Hematopoietic multipotent progenitor cell treated with erythropoietin and hydrocortisone succinate and interleukin-3 and kit ligand, for 15 days (in vitro differentiated cells): ENCODE measurements at places on chromosomes 5 and 9.
A peak's percentile ranks its signal among the peaks of the same experiment; 100 is the strongest.

GRCh38 chr5:83551821-83552220 is 80.3 kb downstream of the VCAN start:
- DNase-seq, result no peak

- DNase-seq, result no peak
Measured at GRCh38 chr9:5617749-5618148, 11.2 kb upstream of the RIC1 start.

GRCh38 chr9:682633-683508 is 158.6 kb upstream of the DMRT1 start:
- no peak for DNase-seq

- DNase-seq, result no peak
Measured at GRCh38 chr5:194102-194501, 2.8 kb downstream of the LRRC14B start.

GRCh38 chr5:103774721-103775120 is 212.1 kb upstream of the NUDT12 start:
- DNase-seq, result no peak

DNA sequence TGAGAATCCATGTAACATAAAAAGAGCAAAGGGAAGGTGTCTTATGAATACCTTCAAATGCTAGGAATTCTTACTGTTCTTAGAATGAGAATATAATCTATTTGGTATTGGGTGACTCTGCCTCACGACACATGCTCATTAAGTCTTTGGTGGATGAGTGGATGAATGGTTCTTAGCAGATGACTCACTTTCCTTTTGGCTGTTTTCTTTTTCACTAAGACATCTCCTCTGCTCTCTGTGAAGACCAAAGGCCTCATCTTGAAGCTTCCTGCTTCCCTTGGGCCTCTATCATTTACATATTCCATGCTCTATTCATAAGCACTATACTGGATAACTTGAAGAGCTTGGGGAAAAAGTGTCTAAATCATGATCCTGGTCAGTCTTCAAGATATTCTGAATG is 468.1 kb downstream of the SPATA31D1 start:
- no peak for DNase-seq

GRCh38 chr9:68492806-68493205 is 47.9 kb downstream of the TMEM252 start:
- DNase-seq, result no peak

DNA sequence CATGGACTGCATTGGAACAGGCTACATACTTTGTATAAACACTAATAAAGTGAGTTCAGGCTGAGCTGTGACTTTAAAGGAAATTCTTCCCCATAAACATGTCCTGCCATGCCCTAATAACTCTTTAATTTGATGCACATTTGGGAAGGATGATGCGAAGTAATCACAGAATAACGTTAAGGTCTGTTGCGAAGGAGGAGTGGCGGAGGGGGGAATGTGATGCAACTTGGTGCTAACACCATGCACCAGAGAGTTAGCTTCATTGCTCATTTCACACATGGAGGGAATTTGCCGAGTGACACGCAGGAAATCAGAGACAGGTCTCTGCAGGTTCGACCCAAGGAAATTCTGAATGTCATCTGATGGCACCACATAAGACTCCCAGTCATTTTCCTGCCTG is 32.9 kb downstream of the SLIT3 start:
- DNase-seq, result no peak

DNA sequence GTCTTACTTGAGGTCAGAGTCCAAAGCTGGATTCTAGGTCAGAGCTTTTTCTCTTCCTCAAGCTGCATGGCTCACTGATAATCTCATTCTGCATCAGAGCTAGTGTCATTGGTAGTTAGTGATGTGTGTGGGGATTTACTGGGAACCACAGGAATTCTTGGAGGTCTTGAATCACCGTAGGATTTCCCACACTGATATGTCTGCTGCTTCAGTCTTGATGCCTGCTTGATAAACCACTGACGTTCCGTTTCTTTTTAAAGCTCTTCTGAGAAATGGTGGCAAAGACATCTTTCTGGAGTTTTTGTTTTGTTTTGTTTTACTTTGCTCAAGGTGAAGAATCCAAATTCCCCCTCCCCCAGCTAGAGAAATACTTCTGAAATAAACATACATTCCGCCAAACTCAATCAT is 1.2 kb upstream of the GARIN3 start:
- no peak for DNase-seq

DNA sequence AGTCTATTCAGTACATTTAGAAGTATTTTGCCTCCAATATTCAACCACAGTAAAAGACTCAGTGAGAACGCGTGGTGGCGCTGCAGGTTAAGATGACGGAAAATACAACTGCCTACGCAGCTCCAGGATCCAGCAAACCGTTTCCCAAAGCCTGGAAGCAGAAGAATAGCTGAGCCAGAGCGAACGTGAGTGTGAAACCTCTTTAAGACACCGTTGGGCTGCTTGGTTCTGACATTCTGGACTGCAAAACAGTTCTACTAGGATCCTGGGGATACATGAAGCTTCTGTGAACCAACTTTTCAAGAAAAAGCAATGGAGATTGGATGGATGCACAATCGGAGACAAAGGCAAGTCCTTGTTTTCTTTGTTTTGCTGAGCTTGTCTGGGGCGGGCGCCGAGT is at the start of gene PCDHB16:
Gene PCDHB16 (plus strand): TSS at position 140 of the 400 bp plus-strand sequence. CDS start 173 bp downstream, at position 313.
- no peak for DNase-seq

DNA sequence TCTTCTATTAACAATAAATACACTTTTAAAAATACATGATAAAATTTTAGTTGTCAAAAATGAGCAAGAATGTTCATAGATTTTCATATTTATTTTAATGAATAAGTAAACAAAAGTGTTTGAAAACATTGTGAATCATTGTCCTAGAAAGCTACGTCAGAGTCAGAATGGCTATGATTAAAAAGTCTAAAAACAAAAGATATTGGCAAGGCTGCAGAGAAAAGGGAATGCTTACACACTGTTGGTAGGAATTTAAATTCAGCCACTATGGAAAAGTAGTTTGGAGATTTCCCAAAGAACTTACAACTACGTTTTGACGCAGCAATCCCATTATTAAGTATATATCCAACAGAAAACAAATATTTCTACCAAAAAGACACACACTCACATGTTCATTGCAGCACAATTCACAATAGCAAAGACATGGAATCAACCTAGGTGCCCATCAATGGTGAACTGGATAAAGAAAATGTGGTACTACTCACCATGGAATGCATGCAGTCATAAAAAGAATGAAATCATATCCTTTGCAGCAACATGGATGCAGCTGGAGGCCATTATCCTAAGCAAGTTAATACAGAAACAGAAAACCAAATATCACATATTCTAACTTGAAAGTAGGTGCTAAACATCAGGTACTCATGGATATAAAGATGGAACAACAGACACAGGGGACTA is 49.2 kb upstream of the FBXL17 start:
- DNase-seq, result no peak

DNA sequence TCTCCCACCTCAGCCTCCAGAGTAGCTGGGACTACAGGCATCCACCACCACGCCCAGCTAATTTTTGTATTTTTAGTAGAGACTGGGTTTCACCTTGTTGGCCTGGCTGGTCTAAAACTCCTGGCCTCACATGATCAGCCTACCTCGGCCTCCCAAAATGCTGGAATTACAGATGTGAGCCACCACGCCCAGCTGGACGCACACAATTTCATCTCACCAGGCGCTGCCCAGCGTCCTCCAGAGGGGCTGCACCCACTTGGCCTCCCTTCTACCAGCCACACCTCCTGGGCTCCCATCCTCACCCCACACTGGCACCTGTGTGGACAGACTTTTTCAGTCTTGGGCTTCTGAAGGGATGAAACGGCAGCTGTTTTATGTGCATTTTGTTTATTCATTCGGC is 3.8 kb upstream of the EXOC3 start:
- no peak for DNase-seq

GRCh38 chr5:96651047-96651446 is 11.1 kb upstream of the CAST start:
- no peak for DNase-seq

DNA sequence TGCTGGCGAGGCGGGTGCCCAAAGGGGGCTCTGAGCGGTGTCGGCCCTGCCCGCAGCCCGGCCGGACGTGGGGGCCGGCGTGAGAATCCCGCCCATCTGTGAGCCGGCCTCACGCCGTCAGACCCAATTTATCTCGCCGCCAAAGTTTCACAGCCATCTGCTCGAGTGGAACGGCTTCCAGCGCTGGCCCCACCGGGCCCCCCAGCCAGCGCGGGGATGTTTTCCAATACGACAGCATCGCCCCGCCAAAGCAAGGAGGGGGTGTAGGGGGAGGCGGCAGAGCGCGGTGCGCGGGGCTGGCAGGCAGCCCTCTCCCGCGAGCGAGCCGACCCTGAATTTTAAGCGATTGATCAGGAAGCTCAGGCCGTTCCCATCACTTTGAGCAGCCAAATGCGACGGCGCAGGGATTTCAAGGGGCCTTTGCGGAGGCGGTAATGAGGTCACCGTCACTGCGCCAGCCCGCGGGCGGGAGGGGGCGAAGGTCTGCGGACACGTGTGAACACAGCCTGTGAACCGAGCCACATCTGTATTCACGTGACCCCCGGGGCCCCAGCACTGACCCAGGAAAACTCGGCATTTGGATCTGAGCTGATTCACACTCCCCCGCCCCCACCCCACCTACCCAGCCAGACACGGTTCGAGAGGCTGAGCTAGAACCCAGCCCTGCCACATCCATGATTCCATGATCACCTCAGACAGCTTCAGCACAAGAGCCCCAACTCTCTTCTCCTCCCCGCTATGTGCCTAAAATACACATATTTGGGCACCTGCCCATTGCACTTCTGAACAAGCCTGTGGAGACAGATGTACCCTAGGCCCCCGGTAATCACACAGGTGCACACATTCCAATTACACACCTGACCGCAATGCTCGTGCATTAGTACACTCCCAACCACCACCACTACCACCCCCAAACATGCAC is 47.8 kb upstream of the PSD2 start:
- DNase-seq, result no peak

GRCh38 chr9:81874931-81875330 is 53.3 kb upstream of the SPATA31D4 start:
- no peak for DNase-seq

GRCh38 chr5:153565822-153566221 is 75.4 kb downstream of the GRIA1 start:
- DNase-seq, result no peak

- DNase-seq, result no peak
Measured at GRCh38 chr5:36948650-36949049, 72.1 kb downstream of the NIPBL start.

GRCh38 chr5:135735831-135736230 is 98.6 kb upstream of the SLC25A48 start:
- DNase-seq, result no peak

GRCh38 chr5:110703481-110703880 is 23.0 kb downstream of the TMEM232 start:
- DNase-seq, result no peak

GRCh38 chr9:79346350-79347020 is 225.3 kb upstream of the TLE4 start:
- no peak for DNase-seq

- DNase-seq, result no peak
Measured at GRCh38 chr5:111236995-111237394, 12.8 kb downstream of the CAMK4 start.

GRCh38 chr5:135546101-135546500 is 10.3 kb upstream of the NEUROG1 start:
- no peak for DNase-seq

- peak; percentile 42 for DNase-seq
Measured at GRCh38 chr9:101977614-101978210, 239.3 kb upstream of the GRIN3A start.

DNA sequence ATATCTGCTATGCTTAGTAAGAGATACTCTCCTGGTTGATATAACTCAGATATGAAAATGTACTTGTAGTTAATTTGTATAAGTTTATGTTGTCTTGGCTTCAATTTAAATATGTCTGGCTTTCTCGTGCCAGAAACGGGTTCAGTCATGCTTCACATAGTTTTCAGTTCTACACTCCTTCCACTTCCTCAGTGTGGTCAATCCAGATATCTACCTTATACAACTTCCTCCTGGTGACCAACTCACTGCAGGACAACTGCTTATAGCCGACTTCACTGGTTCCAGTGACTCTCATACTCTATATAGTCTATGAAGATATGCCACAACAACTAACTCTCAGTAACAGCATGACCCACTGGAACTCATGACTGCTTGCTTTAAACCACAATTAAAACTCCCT is 690.4 kb downstream of the SLCO4C1 start:
- no peak for DNase-seq

GRCh38 chr5:123561230-123561629 is 49.3 kb downstream of the CSNK1G3 start:
- no peak for DNase-seq
